Stimulated activated naive B cell treated with anti-CD40 and anti-IgM and Interleukin-4, amounts not matched to agents 10 μg/mL and 1 μg/mL and 100 μg/mL, for 72 hours (primary cell): ENCODE measurements at places on chromosomes 5 and 9.
A peak's percentile ranks its signal among the peaks of the same experiment; 100 is the strongest.

- DNase-seq: no peak
Observed at GRCh38 chr5:139162448-139162847, 35.7 kb downstream of the SIL1 start.

- DNase-seq: no peak
Observed at GRCh38 chr5:169354921-169355320, 54.0 kb upstream of the SLIT3 start.

DNA sequence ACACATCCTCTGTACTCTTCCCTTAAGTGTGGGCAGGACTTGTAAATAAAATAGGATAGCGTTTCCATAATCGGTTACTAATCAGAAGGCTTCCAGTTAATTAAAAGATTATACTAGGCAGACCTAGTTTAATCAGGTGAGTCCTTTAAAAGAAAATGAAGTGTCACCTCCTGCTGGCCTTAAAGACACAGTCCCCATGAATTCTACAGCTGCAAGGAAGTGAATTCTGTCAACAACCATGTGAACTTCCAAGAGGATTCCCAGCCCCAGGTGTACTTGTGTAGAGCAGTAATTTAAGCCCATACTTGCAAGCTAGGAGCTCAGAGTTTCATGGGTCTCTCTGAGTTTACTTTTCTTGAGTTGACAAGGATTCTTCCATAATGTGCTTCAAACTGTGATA, 918.3 kb downstream of the DTWD2 start:
- no peak for DNase-seq

DNA sequence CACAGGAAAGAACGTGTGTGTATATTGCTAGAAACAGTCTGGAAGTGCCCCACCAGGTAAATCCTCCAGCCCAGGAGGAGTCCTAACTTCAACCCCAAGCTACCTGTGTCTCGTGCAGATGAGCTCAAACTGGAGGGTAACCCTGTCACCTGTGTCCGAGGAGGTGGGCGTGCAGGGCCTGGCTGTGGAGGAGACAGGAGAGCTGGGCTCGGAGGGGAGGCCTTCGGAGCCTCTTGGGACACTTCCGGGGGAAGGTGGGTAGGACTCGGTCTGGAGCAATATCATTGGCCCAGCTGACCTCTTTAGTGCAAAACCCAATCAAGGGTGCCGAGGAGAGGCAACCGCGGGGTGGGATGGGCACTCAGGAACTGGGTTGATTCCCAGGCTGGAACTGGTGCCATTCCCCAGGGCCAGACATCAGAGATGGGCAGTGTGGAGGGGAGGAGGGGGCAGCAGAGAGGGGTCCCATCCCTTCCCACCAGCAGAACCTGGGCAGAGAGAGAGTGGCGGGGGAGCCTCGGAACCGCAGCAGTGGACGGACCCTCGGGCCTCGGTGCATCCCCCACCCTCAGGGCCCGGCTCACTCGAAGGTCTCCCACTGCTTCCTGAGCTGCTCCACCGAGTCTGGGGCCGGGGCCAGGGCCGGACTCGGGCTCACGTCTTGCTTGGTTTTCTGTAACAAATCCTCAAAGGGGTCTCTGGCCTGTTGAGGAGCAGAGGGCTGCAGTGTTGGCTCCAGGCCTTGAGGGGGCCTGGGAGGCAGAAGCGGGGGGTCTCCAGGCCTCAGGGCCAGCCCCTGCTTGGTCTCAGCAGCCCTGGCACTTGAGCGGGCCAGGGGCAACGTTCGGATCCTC, 25.1 kb downstream of the CRB2 start:
- no peak for DNase-seq

DNA sequence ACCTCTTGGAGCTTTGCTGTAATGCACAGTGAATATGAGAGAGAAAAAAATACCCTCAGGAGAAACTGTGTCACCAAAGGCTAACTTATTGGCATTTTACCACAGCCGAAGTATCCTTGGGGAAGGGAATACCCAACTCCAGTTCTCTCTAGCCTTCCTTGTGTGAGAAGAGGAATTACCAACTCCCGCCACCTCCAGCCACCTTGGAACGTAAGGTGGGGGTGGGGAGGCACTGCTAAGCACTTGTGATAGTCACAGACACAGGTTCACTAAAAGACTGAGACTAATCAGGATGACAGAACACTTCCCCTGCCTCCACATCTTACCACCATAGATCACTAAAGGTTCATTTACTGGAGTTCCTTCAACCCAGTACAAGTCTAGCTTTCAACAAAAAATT, 102.0 kb upstream of the ADAMTS19 start:
- DNase-seq: no peak

GRCh38 chr9:131799177-131799823, 59.4 kb upstream of the RAPGEF1 start:
- no peak for DNase-seq

- peak; percentile 28 for DNase-seq
Observed at GRCh38 chr5:109688630-109688969, 1.1 kb upstream of the MAN2A1 start.
